ENCODE measurements at places on chromosomes 4 and X.

GRCh38 chrX:44314808-44315207 lies 28.7 kb downstream of the EFHC2 start:
- no peak for DNase-seq

DNA sequence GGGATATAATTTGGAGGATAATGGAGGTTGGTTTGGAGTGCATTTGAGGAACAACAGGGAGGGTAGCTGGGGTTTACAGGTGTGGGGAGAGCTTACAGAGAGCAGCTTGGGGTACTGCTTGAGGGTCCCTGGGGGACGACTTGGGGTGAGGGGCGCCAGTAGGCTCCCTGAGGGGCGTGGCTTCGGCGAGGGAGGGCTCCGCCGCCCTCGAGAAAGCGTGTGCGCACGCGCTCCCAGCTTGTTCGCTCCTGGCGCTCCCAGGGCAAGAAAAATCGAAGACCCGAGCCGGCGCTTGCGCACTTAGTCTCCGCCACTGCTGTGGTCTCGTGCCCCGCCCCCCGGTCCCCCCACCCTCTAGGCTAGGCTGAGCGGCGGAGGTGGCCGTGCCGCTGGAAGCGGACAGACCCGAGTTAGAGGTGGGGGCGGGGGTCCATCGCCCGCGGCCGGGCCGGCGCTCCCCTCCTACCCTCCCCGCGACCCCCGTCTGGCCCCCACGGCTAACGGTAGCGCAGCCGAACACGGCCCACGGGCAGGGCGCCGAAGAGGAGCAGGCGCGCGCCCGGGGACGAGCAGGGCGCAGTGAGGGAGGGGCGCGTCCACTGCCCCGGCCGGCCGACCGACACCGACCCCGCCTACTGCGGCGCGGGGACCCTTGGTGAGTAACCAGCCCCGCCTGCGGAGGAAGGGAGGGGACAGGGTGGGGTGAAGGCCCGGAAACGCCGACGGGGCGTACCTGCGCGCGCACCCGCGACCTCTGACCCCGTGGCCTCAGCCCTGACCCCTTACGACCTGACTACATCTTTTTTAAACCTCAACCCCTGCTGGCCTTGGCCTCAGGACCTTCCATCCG lies 5.4 kb upstream of the CCDC120 start:
- peak; percentile 68 for DNase-seq

DNA sequence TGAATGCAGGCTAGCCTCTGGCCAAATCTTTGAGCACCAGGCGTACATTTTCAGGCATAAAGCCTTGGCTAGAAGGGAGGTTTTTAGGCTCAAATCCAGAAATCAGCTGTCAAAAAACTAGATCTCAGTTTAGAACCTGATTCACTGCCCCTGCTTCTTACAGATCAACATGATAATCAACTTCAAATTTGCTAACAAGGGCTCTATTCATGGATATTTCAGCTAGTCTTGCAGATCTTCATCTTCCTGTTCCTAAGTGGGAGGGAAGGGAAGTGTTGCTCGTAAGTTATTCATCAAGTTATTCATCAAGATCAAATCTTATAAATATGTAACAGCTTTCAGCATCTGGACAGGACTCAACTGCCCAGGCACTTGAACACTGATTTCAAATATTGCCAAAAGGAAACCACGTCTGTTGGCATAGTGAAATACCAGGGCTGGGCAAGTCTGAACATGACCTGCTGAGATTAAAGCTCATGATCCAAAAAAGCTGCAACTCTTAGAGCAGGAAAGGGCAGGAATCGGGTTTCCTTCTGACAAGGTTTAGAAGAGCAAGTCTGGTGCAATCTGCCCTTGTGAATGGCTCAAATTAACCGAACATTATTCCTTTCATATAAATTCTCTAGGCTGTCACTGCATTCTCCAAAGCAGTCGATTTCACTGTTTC lies 200.3 kb downstream of the PDGFC start:
- no peak for DNase-seq

DNA sequence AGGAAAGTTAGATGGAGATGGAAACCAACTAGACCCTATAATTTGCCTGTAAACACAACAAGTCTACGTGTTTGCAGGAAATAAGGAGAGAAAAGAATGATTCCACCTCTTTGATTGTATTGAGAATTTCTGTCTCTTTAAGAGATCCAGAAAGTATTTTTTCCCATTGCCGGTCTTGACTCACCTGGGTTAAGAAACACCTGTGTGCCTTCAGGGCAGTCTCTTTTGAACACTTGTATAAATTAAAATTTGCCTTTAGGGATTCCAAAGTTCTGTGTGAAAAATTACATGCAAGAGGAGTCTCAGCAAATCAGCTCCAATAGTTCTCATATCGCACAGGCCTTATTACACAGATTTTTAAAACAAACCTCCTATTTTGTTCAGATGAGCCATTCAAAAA lies 46.0 kb upstream of the SMAD1 start:
- DNase-seq = no peak

DNA sequence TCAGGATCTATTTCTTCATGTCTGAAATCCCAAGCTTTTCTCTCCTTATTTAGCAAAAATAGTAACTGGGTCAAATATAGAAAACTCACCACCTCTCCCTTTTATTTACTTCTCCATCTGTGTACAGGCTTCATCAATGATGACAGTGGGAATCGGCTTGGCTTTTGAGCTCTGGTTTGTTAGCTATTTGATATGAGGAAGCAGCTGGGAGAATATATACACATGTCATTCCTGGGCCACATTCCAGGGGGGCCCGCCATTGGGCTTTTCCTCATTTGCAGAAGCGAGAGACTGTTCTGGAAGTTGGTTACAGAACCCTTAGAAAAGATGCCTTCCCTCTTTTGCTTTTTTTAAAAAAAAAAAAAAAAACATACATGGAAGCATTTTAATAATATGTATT lies 107.4 kb upstream of the F9 start:
- DNase-seq = no peak

DNA sequence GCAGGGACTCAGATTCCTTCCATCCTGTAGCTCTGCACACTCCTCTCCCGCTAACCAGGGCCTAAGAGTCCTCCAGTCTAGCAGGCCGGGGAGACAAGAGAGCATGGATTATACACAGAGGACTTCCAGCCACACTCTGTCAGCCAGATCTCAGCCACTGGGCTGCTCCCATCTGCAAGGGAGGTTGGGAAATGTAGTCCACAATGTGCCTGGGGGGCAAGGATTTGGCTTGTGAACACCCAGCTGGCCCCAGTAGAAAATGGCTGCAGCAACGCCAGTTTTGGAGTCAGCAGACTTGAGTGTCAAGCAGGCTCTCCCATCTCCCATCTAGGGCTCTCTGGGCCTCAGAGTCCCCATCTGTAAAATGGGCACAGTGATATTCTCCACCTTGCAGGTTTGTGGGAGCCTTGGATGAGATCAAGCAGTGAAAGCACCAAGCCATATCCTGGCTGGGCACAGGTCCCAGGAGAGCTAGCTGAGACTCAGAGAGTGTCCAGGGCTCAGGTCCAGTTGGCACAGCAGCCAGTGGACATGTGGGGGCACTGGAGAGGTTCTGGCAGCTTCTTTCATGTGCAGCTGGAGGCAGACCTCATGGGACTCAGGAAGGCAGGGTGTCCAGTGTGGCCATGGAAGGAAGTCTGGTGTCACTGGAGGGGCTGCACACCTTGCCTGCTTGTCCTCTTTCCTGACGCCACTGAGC lies 14.6 kb downstream of the PSAPL1 start:
- DNase-seq = no peak

DNA sequence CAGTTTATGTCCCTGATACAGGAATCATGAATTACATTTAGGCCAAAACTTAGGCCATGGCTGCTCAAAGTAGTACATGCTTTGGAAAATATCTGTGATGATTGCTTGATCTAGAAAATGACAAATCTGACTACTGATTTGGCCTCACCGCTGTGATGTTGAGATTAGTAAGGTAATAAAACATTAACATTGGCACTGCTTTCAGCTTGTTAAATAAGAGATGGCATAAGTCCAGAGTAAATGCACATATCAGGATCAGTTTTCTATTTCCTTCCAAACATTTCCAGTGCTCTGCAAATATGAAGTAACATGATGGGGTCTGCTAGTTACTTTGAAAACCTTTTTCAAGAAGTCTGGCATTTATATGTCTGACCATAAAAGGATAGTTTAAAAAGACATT lies 687.3 kb upstream of the ACTRT1 start:
- no peak for DNase-seq

DNA sequence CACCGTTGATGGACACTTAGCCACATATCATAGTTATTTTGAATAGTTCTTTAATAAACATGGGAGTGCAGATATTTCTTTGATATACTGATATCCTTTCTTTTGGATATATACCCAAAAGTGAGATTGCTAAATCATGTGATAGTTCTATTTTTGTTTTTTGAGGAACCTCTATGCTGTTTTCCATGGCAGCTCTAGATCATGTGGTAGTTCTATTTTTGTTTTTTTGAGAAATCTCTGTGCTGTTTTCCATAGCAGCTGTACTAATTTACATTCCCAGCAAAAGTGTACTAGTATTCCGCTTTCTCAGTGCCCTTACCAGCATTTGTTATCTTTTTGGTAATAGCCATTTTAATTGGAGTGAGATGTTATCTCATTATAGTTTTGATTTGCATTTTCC lies 3.6 kb downstream of the SH3BGRL start:
- DNase-seq = no peak
